ENCODE measurements at places on chromosomes 16 and 17.

DNA sequence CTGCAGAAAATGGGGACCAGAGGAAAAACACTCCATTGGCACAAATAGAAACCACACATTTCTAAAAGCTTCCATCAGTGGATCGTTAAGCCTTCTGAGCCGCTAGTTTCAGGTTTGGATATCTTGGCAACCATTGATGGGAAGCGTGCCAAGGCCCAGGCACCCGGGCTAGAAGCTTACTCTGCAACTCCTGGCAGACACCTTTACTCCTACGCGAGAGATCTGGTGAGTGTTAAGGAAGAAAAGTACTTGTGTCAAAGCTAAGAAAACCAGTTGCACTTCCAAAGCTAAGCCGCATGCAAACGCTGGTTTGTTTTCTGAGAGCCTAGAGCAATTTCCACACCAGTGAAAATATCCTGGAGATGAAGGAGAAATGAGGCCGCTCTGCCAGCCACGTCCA lies 472.4 kb downstream of the PMP22 start:
- DNase-seq = no peak

GRCh38 chr16:82756283-82756599 lies 129.5 kb downstream of the CDH13 start:
- no peak for DNase-seq

DNA sequence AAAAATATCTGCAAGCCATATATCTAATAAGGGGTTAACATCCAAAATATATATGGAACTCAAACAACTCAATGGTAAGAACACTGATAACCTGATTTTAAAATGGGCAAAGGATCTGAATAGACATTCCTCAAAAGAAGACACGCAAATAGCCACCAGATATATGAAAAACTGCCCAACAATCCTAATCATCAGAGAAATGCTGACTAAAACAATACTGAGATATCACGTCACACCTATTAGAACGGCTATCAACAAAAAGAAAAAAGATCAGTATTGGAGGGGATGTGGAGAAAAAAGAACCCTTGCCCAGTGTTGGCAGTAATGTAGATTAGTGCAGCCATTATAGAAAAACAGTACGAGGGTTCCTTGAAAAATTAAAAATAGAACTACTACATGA lies 97.2 kb downstream of the CEP112 start:
- no peak for DNase-seq

DNA sequence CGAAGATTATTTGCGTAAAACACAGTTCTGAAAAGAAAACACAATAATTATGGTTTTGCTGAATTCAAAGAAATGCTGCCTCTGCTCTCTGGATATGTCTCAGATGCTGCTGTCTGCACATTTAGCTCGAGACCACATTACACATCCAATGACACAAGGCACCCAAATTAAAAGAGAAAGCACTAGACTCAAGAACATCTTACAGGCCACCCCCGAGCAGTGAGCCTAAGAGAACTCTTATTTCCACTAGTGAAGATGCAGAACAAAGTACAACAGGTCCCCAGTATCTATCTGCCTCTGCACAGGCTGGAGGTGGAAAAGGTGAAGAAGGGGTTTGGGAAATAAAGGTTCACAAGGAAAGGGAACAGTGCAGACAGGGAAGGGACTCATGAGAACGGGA lies 33.5 kb downstream of the GRB2 start:
- DNase-seq = no peak

DNA sequence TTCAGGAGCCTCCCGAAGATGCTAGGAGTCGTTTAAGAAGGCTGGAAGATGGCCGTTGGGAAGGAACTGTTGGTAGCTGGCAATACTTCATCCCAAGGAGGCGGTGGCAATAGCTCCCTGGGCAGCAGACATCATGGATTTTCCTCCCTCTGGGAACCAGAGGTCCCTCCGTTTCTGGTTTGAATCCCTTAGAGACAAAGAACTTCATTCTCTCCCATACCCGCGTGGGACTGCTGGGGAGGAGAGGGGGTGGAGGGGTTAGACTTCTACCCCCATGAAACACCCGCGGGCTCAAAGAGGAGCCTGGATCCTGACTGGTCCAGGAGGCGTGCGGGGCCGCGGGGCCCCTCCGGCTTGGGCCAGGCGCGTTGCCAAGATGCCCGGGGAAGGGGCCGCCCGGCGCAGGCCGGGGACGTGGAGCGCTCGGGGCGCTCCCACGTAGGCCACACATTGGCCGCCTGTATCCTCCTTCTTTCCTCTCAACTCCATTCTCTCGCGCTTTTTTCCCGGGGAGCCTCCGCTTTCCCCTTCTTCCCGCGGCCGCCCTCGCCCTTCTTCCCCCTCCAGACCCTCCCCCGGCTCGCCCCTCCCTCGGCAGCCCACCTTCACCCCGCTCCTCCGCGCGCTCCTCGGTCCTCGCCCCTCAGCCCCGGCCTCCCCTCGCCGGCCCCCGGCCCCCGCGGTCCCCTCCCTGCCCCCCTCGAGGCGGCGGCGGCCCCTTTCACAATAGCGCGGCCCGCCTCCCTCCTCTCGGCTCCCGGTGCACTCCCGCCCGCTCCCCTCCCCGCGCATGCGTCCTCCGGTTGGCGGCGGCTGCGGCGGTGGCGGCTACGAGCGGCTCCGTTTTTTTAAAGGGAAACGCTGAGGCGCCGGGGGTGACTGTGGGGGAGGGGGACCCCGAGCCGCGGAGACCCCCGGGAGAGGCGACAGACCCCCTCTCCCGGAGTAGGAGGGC lies at the start of gene MSL1:
Gene MSL1, plus strand, starts transcription at position 791 of the 955 bp plus-strand sequence. CDS start 642 bp downstream, outside the sequence.
- DNase-seq = peak; percentile 83

DNA sequence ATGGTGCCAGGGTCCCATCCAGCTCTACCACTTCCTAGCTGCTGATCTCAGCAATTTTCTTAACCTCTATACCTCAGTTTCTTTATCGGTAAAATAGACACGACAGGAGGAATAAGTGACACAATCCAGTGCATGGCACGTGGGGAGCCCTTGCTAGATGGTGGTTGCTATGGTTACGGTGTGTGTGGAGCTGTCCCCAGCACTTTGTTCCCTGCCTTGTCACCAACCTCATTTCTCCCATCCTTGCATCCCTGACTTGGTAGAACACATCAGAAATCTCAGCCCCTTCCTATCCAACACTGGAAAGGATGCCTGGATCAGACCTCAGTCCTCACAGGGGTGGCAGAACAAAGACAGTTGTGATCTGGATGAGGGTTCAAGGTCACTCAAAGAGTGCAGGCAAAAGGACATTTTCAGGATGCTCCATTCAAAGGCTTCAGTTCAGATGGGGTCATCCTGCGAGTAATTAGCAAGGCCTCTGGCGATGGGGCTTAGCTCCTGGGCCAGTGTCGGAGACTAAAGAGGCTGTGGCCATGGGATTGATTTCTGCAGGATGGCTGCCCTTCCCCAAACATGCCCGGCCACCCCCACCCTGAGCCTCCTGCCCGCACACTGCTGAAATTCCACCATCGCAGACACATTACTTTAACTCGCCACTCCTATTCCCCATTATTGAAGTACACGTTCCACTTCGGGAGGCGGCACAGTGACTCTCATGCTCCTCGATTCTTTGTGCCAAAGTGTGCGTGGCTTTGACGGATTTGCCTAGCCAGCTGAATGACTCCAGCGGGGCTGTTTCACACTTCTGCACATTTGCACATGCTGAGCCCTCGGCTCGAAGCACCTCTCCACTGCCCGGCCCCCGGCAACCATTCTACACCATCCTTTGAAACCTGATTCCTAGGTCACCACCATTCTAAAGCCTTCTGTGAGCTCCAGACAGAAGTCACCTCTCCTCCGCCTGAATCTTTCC lies 40.3 kb downstream of the WNT3 start:
- DNase-seq = no peak

DNA sequence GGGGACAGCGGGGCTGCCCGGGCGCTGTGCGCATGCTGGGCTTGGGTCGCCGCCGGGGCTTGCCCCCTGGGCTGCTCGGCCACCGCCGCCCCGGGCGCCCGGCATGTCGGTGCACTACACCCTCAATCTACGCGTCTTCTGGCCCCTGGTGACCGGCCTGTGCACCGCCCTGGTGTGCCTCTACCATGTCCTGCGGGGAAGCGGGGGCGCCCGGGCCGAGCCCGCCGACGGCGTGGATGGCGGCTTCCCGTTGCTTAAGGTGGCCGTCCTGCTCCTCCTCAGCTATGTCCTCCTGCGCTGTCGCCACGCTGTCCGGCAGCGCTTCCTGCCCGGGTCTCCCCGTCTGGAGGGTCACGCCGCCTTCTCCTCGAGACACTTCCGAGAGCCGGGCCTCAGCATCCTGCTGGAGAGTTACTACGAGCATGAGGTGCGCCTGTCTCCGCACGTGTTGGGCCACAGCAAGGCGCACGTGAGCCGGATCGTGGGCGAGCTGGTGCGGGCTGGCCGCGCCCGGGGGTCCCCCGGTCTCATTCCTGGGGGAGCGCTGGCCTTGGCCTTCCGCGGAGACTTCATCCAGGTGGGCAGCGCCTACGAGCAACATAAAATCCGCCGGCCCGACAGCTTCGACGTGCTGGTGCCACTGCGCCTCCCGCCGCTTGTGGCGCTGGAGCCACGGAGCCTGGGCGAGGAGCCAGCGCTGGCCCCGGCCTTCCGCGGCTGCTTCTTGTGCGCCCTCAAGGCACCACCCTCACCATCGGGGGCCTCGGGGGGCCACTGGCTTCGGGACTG lies 789 bp downstream of the ITPRIPL2 start:
- peak; percentile 29 for DNase-seq

DNA sequence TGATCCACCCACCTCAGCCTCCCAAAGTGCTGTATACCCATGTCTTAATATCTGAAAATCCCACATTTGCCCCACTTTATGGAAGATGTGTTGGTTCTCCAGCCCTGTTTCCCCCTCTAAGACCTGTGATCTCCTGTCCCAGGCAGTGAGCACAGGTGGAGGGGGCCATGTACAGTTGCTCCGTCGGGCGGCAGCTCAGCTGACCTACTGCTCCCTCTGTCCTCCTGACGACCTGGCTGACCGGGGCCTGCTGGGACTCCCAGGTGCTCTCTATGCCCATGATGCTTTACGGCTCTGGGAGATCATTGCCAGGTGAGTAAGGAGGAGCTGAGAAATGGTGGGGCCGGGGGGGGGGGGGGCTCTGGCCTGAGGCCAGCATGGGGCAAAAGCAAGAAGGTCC lies 6.7 kb upstream of the RNASEK start:
- no peak for DNase-seq

DNA sequence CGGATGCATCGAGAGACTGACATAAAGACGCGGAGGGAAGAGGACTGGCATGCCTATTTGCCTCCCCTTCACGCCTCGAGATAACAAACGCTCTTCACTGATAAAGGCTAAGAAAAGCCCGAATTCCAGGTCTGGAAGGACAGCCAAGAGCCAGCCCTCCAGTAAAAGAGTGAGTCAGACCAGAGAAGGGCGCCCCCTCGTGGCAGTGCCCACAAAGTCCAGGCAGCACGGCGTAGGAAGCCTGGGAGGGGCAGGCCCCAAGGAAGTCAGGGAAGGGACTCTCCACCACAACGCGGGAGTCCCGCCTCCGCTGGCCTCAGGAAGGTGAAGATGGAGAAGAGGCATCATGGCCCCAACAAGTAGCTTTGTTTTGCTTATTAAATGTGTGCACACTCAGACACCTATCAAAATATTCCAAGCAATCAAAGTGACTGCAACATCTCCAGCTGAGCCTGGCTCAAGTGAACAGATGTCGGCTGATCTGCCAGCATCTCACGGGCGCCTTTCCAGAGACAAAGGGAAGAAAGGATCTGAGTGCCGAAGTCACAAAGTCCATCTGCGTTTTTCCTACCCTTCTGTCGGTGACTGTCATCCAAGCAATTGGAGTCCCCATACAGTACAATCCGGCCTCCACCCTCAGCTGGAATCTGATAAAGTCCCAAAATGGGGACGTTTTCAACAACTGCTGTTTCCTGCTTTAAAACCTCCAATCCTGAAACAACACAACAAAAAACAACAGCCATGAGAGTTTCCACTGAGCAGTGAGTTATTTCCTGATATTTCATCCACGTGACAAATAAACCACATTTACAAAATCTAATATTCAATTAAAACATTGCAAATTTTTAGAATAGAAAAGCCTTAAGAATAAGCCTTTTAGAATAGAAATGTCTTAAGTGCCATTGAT lies 20.4 kb upstream of the SLC38A8 start:
- DNase-seq = peak; percentile 79

GRCh38 chr17:77966476-77966875 lies 8.0 kb downstream of the TNRC6C start:
- no peak for DNase-seq

GRCh38 chr17:61128661-61129115 lies 271.0 kb upstream of the TBX2 start:
- no peak for DNase-seq

- no peak for DNase-seq
Observed at GRCh38 chr16:89094880-89095258, 1.2 kb downstream of the ACSF3 start.
